ENCODE measurements at places on chromosomes 4 and X. TPM values are rescaled to one million over a fixed set of nuclear protein-coding genes. Genes with fewer than 3 reads are reported as not detected.

Gene ARAF
- 25.5 TPM for total RNA-seq

GRCh38 chr4:157727163-157727562 lies 445.7 kb downstream of the GASK1B start:
- DNase-seq = no peak
- no peaks in the 10 kb centered on the region for H3K27me3 ChIP-seq
- no peaks in the 10 kb centered on the region for H3K4me1 ChIP-seq
- no peak overlapping the region for H3K27ac ChIP-seq

DNA sequence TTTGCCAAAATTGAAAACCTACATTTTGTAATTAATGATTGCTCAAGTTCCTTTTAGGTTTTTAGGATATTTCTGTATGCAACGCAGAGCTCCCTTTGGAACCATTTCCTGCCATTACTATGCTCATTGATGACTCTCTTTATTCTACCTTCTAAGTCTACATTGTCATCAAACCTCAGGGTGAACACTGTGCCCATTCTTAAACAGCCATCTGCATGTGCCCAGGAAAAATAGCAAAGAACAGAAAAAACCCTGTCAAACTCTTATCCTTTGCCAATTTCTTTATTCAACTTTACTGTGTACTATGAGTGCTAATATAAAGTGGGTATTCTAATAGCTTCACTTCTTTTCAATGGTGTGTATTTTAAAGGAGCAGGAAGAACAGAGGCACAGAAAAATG lies 1455.9 kb downstream of the ADGRL3 start:
- no peak overlapping the region for H3K4me3 ChIP-seq
- no peak for DNase-seq
- no peak overlapping the region for H3K27ac ChIP-seq

GRCh38 chr4:102564399-102565059 lies 63.4 kb downstream of the NFKB1 start:
- no peaks in the 10 kb centered on the region for H3K36me3 ChIP-seq
- no peak overlapping the region for H3K27ac ChIP-seq
- no peaks in the 10 kb centered on the region for H3K4me1 ChIP-seq
- H3K27me3 ChIP-seq = no peaks in the 10 kb centered on the region
- H3K4me3 ChIP-seq = no peak overlapping the region

Gene MAGEA10
- not detected for total RNA-seq

DNA sequence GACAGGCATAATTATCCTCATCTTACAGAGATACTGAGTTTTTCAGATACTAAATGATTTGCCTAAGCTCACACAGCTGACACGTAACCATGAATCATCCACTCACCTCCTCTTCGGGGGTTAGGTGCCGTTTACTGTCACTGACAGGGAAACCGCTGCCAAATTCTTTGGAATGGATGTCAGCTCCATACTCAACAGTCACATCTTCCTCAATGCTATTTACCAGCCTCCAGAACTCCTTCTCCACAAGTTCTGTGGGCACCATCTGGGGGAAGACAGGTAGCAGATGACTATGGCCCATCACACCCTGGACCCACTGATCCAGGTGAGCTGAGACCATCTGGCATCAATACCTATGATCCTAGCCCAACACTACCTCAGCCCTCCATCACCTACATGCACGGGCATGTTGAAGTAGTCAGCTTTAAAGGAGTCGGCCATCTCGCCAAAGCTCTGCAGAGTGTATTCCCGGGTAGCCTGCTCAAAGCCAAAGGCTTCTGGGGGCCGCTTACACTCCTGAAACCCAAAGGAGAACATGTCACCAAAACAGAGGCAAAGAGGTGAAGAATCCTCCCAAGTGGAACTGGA lies 13.5 kb downstream of the KDM5C start:
- no peak overlapping the region for H3K27ac ChIP-seq
- no peak overlapping the region for H3K4me3 ChIP-seq
- no peak for DNase-seq
- H3K36me3 ChIP-seq = no peaks in the 10 kb centered on the region
- H3K4me1 ChIP-seq = no peaks in the 10 kb centered on the region
- H3K27me3 ChIP-seq = peaks cover 2% of the 10 kb centered on the region

Gene CXCL5
- total RNA-seq = not detected

Gene TDO2
- 0.32 TPM for total RNA-seq

DNA sequence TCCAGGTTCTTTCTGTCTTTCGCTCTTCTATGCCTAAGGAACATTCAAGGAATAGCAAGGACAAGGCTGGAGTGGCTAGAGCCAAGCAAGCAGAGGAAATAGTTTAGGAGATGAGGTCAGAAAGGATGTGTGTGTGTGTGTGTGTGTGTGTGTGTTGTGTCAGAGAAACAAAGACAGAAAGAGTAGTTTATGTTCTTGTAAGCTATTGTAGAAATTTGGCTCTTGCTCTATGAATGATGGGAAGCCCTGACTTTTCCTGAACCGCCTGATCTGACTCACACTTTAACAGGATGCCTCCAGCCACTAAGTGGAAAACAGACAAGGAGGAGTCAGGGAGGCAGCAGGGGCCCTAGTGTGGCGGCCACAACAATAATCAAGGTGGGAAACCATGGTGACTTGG lies 39.7 kb downstream of the LGI2 start:
- H3K36me3 ChIP-seq = no peaks in the 10 kb centered on the region
- no peak overlapping the region for H3K4me3 ChIP-seq
- no peak for DNase-seq
- H3K27me3 ChIP-seq = peaks cover 5% of the 10 kb centered on the region

DNA sequence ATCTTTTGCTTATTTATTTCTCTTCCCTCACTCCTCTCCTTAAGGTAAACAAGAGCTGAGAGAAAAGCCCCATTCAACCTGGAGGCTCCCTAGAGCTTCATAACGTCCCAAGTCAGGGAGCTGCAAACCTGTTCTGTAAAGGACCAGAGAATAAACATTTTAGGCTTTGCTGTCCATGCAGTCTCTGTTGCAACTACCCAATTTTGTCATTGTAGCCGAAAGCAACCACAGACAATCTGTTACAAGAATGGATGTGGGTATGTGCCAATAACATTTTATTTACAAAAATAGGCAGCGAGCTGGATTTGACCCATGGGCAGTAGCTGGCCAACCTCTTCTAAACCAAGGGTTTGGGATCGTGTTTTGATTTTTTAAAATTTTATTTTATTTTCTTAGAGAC lies 71.3 kb upstream of the TBL1X start:
- no peaks in the 10 kb centered on the region for H3K4me1 ChIP-seq
- no peaks in the 10 kb centered on the region for H3K36me3 ChIP-seq
- H3K4me3 ChIP-seq = no peak overlapping the region
- DNase-seq = no peak
- H3K27me3 ChIP-seq = no peaks in the 10 kb centered on the region

- H3K36me3 ChIP-seq = no peaks in the 10 kb centered on the region
- H3K4me1 ChIP-seq = peaks cover 8% of the 10 kb centered on the region
- no peak overlapping the region for H3K27ac ChIP-seq
Measured at GRCh38 chr4:80270868-80271267, 4.4 kb downstream of the FGF5 start.

GRCh38 chr4:182922501-182923284 lies 5.5 kb upstream of the DCTD start:
- H3K27ac ChIP-seq = no peak overlapping the region
- no peak overlapping the region for H3K4me3 ChIP-seq
- no peaks in the 10 kb centered on the region for H3K36me3 ChIP-seq
- peaks cover 2% of the 10 kb centered on the region for H3K27me3 ChIP-seq
- no peak for DNase-seq

DNA sequence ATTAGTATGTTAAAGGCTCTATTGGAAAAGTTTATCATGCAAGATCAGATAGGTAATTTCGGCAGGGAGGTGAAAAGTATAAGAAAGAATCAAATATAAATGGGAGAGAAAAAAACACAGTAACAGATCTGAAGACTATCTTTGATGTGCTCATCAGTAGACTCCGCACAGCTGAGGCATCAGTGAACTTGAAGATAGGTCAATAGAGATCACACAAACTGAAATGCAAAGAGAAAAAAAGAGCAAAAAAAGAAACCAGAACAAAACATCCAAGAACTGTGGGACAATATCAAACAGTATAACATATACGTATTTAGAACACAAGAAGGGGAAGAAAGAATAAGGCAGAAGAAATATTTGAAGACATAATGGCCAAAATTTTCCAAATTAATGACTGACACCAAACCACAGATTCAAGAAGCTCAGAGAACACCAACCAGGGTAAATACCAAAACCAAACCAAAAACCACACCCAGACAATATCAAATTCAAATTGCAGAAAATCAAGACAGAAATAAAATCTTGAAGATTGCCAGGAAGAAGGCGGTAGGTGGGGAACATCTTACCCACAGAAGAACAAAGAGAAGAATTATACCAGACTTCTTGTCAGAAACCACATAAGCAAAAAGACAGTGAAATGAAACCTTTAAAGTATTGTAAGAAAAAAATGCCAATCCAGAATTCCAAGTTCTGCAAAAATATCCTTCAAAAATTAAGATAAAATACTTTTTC lies 29.1 kb downstream of the PFKFB1 start:
- H3K4me3 ChIP-seq = no peak overlapping the region
- no peak overlapping the region for H3K27ac ChIP-seq
- H3K27me3 ChIP-seq = no peaks in the 10 kb centered on the region
- no peak for DNase-seq

- peak; percentile 68 for DNase-seq
- peaks cover 14% of the 10 kb centered on the region for H3K4me1 ChIP-seq
- peak within 1 kb of the TSS; percentile 48 for H3K27ac ChIP-seq
- H3K36me3 ChIP-seq = no peaks in the 10 kb centered on the region
- H3K27me3 ChIP-seq = peaks cover 43% of the 10 kb centered on the region
Measured at GRCh38 chr4:80266253-80266901, at the start of gene FGF5. Gene FGF5, plus strand, starts transcription at chr4:80266664. Its CDS starts 161 bp downstream, at chr4:80266825.
